Endothelial cell (in vitro differentiated cells): ENCODE measurements at places on chromosomes 6 and 20. TPM values are rescaled to one million over a fixed set of nuclear protein-coding genes. Genes with fewer than 3 reads are reported as not detected.

CRISP2 gene
- not detected for total RNA-seq

STX11 gene
- total RNA-seq = not detected

HLA-DPA1 gene
- total RNA-seq = 8.5 TPM

MEI4 gene
- total RNA-seq = 0.38 TPM

MYLK2 gene
- total RNA-seq = 1.7 TPM

ANGPT4 gene
- 0.51 TPM for total RNA-seq

RPS21 gene
- total RNA-seq = 1,710 TPM

PPIL6 gene
- total RNA-seq = 0.95 TPM

OR2B6 gene
- not detected for total RNA-seq

VSX1 gene
- not detected for total RNA-seq

DNA sequence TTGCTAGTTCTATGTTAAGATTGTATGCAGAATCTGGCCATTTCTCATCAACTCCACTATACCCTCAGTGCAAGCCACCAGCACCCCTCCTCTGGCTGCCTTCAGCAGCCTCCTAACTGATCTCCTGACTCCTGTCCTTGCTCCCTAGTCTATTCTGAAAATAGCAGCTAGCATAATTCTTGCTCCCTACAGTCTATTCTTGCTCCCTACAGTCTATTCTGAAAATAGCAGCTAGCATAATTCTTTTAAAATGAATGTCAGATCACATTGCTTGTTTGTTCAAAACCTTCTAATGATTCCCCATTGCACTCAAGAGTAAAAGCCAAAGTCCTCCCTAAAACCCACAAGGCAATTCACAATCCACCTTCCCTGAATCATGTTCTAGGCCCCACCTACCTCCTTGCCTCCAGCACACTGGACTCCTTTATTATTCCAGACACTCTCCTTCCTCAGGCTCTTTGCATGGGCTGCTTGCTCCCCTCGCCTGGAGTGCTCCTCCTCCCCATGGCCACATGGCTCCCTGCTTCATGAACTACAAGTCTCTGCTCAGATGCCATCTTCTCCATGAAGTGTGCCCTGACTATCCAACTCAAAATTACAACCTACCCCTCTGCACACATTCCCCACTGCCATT lies 164.2 kb upstream of the TNFAIP3 start:
- H3K4me1 ChIP-seq = peaks cover 20% of the 10 kb centered on the region
- no peak for DNase-seq
- H3K27ac ChIP-seq = no peak overlapping the region
- H3K4me3 ChIP-seq = no peak overlapping the region

GRCh38 chr6:45187836-45188235 lies 140.3 kb upstream of the RUNX2 start:
- H3K27me3 ChIP-seq = no peaks in the 10 kb centered on the region
- no peak overlapping the region for H3K27ac ChIP-seq
- no peak for DNase-seq

- peaks cover 17% of the 10 kb centered on the region for H3K4me1 ChIP-seq
- H3K27ac ChIP-seq = no peak overlapping the region
- peaks cover 3% of the 10 kb centered on the region for H3K27me3 ChIP-seq
- H3K4me3 ChIP-seq = no peak overlapping the region
- H3K36me3 ChIP-seq = no peaks in the 10 kb centered on the region
These were observed 10.6 kb downstream of the PFDN4 start for GRCh38 chr20:54218470-54218869.

DNA sequence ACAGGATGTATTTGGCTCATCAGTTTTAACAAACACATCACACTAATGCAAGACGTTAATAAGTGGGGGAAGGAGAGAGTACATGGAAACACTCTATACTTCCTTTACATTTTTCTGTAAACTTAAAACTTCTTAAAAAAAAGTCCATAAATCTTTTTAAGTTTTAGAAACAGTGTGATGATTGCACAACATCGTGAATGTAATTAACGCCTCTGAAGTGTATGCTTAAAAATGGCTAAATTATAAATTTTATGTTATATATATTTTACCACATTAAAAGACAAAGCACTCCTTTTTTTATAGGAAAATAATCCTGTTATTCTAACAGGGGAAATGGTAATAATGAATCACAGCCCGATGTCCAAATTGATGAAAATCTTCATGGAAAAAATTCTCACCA lies 144.1 kb upstream of the RUNX2 start:
- no peak for DNase-seq
- H3K36me3 ChIP-seq = no peaks in the 10 kb centered on the region
- H3K4me3 ChIP-seq = no peak overlapping the region
- no peak overlapping the region for H3K27ac ChIP-seq
- H3K4me1 ChIP-seq = no peaks in the 10 kb centered on the region

- no peak overlapping the region for H3K4me3 ChIP-seq
- DNase-seq = no peak
- peaks cover 14% of the 10 kb centered on the region for H3K4me1 ChIP-seq
- no peak overlapping the region for H3K27ac ChIP-seq
- H3K36me3 ChIP-seq = no peaks in the 10 kb centered on the region
These were observed 319.7 kb upstream of the MAN1A1 start for GRCh38 chr6:119669221-119669620.

DNA sequence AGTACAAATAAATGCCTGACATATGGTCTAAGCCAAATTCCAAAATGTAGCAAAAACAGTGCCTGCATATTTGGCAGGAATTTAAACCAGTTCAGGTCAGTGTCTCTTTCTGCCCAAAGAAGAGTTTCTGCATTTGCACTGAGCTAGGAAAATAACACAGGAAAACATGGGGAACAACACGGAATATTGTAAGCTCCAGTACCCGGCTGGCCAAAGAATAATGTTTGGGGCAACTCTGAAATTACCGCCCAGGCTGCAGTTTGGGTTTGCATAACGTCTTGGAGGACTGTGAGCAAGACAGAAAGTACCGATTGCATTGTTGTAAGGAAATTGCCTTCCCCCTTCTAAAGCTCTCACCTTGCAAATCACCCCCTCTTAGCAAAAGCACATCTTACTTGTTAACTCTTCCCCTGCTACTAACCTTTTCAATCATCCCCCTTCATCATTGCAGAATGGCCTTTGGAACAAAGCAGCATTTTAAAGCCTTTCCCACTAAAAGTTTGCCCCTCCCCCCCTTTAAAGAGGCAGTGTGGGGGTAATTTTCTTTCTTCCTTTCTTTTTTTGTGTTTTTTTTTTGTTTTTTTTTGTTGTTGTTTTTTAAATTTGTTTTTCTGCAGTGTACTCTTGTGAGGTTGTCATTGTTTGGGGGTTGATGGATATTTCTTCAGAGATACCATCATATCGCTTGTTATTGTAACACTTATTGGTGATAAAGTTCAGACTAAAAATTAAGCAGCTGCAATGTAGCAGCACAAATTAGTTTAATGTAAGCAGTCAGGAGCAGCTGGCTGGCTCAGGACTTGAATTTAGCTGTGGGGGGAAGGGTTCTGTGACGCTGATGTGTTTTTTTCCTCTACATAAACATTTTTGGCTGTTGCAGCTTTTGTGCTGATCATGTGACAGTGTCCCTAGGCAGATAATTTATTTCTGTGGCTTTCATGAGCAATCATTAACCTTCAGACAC lies 100.0 kb upstream of the CITED2 start:
- no peak for DNase-seq
- no peak overlapping the region for H3K4me3 ChIP-seq
- no peaks in the 10 kb centered on the region for H3K36me3 ChIP-seq
- peak overlapping the region; percentile 11 for H3K27ac ChIP-seq
- no peaks in the 10 kb centered on the region for H3K27me3 ChIP-seq
- H3K4me1 ChIP-seq = peaks cover 22% of the 10 kb centered on the region

- no peak overlapping the region for H3K4me3 ChIP-seq
- DNase-seq = no peak
- peaks cover 2% of the 10 kb centered on the region for H3K27me3 ChIP-seq
- H3K27ac ChIP-seq = no peak overlapping the region
- no peaks in the 10 kb centered on the region for H3K36me3 ChIP-seq
These were observed 968 bp upstream of the CCN5 start for GRCh38 chr20:44714102-44714700.

DNA sequence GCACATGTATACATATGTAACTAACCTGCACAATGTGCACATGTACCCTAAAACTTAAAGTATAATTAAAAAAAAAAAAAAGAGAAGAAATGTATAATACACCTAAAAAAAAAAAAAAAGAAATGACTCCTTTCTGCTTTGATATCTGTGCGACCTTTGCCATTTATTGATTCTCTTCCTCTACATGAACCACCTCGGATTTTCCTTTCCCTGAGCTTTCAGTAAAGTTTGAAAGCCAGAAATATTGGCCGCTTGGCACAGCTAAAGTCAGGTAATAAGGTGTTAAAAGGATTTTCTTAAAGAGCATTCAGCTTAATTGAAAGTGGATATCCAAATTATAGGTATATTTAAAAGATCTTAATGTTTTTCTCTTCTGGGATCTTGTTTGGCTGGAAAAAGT lies 12.6 kb upstream of the ASCC3 start:
- H3K4me3 ChIP-seq = no peak overlapping the region
- peaks cover 1% of the 10 kb centered on the region for H3K36me3 ChIP-seq

GRCh38 chr20:44648068-44648467 lies 3.4 kb downstream of the ADA start:
- peaks cover 4% of the 10 kb centered on the region for H3K36me3 ChIP-seq
- H3K27ac ChIP-seq = peak overlapping the region; percentile 36
- peaks cover 52% of the 10 kb centered on the region for H3K4me1 ChIP-seq
- no peak for DNase-seq
- H3K4me3 ChIP-seq = no peak overlapping the region

GRCh38 chr6:50992232-50992631 lies 173.6 kb downstream of the TFAP2B start:
- H3K27ac ChIP-seq = no peak overlapping the region
- H3K4me1 ChIP-seq = no peaks in the 10 kb centered on the region
- no peak overlapping the region for H3K4me3 ChIP-seq
- no peak for DNase-seq

- H3K27ac ChIP-seq = no peak overlapping the region
- H3K27me3 ChIP-seq = no peaks in the 10 kb centered on the region
- H3K36me3 ChIP-seq = no peaks in the 10 kb centered on the region
- DNase-seq = no peak
- H3K4me3 ChIP-seq = no peak overlapping the region
These were observed 398.0 kb upstream of the PLCB4 start for GRCh38 chr20:8670893-8671215.

DNA sequence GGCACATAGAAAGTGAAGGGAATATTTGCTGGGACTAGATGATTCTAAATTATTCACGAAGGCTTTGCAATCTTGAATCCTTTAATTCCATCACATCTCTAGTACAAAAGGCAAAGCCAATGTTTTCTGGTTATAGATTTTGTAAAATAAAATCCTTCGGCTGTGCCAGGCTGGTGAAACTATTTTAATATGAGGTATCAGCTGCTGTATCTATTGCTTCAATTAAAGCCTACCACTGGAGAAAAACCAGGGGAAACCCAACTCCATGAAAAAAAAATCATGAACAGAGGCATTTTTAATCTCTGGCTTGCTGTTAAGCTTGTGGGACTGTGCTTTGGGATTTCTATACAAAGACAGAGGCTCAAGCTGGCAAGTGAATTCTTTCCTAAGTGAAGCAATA lies 271.8 kb downstream of the QKI start:
- DNase-seq = no peak
- H3K36me3 ChIP-seq = no peaks in the 10 kb centered on the region
- H3K4me1 ChIP-seq = no peaks in the 10 kb centered on the region
- H3K27ac ChIP-seq = no peak overlapping the region
- no peak overlapping the region for H3K4me3 ChIP-seq

- no peak overlapping the region for H3K4me3 ChIP-seq
- no peaks in the 10 kb centered on the region for H3K36me3 ChIP-seq
- H3K27me3 ChIP-seq = peaks cover 3% of the 10 kb centered on the region
- H3K27ac ChIP-seq = no peak overlapping the region
- DNase-seq = no peak
- H3K4me1 ChIP-seq = peaks cover 17% of the 10 kb centered on the region
These were observed 392.5 kb downstream of the CD83 start for GRCh38 chr6:14510038-14510437.

- no peaks in the 10 kb centered on the region for H3K27me3 ChIP-seq
- H3K36me3 ChIP-seq = peaks cover 20% of the 10 kb centered on the region
- H3K4me3 ChIP-seq = no peak overlapping the region
- peaks cover 15% of the 10 kb centered on the region for H3K4me1 ChIP-seq
- H3K27ac ChIP-seq = peak overlapping the region; percentile 14
- no peak for DNase-seq
These were observed 21.6 kb upstream of the FBXO9 start for GRCh38 chr6:53043581-53043980.

DNA sequence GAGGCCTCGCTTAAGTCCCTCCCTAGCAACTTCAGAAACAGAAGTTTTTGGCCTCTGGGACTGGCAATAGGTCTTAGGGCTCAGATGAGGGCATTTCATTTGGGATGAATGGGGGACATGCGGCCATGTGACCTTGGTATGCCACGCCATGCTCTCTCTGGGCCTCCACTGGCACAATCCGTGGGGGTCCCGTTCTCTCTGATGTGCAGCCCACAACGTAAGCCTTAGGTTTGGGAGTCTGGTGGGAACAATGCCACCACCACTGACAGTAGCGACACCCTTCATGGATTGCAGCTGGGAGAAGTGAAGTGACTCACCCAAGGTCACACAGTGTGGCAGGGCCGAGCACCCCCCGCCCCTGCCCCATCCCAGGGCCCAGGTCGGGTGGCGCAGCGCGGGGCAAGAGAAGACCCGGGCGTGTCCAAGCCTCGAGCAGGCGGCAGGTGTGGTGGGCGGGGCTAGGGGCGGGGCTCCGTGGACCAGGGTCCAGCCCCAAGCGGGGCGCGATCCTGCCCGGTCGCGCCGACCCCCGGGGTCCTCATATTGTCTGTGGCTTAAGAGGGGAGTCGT lies 864 bp upstream of the CEBPB start:
- peaks cover 4% of the 10 kb centered on the region for H3K36me3 ChIP-seq
- peaks cover 8% of the 10 kb centered on the region for H3K27me3 ChIP-seq
- H3K27ac ChIP-seq = no peak overlapping the region
- DNase-seq = no peak

DNA sequence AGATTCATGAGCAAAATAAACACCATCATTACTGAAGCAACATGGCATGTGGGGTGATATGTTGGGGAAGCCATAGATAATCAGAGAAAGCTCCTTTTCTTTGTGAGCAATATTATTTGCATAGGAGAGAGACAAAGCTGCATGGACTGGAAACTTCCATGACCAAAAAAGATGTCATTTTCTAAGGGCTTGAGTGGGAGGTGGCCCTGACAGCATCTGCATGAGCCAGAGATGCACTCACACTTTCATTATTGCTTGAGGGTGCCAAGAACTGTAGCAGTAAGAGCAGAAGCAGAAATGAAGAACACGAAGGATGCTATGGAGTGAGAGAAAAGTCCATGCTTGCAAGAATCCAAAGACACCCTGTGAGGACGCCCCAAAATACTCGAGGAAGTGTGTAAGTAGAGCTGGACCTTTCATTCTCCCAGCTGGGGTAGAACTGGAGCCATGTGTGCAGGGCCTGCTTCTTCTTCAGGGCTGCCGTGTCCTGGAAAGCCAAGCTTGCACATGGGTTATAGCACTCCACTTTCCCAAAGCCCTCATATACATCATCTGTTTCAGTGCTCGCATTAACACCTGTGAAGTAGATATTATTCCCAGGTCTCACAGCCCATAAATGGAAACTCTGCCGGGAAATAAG lies 851.2 kb downstream of the DHX35 start:
- H3K4me3 ChIP-seq = no peak overlapping the region
- DNase-seq = no peak
- no peak overlapping the region for H3K27ac ChIP-seq
